ENCODE measurements at places on chromosomes 2 and 18. TPM values are rescaled to one million over a fixed set of nuclear protein-coding genes. Genes with fewer than 3 reads are reported as not detected.
A peak's percentile ranks its signal among the peaks of the same experiment; 100 is the strongest.

DNA sequence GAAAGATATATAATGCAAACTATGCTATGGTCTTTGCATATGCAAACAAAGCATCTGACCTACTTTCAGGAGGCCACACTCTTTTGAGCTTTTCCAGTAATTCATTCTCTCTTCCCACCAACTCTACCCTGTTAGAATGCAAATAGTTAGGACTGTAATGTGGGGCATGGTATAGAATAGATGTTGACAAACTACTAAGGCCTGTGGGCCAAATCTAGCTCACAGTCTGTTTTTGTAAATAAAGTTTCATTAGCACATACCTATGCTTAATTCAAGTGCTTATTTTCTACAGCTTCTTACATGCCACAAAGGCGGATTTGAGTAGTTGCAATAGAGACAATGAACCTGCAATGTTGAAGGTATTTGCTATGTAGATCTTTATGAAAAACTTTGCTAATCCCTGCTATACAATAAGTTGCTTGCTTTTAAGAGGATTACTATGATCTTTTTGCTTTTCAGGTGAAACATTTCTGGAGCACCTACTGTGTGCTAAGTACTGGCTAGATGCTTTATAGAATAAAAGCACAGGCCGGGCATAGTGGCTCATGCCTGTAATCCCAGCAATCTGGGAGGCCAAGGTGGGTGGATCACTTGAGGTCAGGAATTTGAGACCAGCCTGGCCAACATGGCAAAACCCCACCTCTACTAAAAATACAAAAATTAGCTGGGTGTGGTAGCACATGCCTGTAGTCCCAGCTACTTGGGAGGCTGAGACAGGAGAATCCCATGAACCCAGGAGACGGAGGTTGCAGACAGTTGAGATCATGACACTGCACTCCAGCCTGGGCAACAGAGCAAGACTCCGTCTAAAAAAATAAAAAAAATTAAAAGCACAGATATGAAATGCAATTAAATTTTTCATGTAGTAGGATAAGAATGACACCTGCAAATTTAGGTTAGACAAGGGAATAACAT is 267.8 kb downstream of the DPP10 start:
- no peaks in the 10 kb centered on the region for H3K36me3 ChIP-seq
- no peak for DNase-seq
- no peak overlapping the region for H3K4me3 ChIP-seq
- no peaks in the 10 kb centered on the region for H3K27me3 ChIP-seq
- no peaks in the 10 kb centered on the region for H3K4me1 ChIP-seq
- H3K27ac ChIP-seq: no peak overlapping the region

DNA sequence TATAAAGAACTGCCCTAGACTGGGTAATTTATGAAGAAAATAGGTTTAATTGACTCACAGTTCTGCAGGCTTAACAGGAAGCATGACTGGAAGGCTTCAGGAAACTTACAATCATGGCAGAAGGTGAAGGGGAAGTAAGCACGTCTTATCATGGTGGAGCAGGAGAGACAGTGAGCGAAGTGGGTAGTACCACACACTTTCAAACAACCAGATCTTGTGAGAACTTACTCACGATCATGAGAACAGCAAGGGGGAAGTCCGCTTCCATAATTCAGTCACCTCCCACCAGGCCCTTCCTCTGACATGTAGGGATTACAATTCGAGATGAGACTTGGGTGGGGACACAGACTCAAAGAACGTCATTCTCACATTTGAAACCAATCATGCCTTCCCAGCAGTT is 260.1 kb upstream of the FAM98A start:
- no peaks in the 10 kb centered on the region for H3K36me3 ChIP-seq
- H3K4me3 ChIP-seq: no peak overlapping the region
- no peaks in the 10 kb centered on the region for H3K27me3 ChIP-seq
- H3K4me1 ChIP-seq: no peaks in the 10 kb centered on the region

DNA sequence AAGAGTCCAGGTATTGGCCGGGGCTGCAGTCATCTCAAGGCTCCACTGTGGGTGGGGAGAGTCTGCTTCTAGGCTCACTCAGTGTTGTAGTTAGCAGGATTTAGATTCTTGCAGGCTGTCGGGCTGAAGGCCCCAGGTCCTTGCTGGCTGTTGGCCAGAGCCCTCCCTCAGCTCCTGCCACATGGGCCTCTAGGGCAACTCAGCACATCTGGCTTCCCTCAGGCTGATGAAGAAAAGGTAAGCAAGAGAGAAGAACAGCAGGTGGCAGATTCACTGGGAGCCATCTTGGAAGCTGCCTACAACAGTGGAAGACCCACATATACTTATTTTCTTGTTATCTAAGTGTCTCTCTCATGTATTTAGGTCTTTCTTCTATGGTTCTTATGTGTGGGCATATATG is 4.3 kb downstream of the MRPS9 start:
- DNase-seq: no peak
- H3K27ac ChIP-seq: no peak overlapping the region
- no peak overlapping the region for H3K4me3 ChIP-seq

DNA sequence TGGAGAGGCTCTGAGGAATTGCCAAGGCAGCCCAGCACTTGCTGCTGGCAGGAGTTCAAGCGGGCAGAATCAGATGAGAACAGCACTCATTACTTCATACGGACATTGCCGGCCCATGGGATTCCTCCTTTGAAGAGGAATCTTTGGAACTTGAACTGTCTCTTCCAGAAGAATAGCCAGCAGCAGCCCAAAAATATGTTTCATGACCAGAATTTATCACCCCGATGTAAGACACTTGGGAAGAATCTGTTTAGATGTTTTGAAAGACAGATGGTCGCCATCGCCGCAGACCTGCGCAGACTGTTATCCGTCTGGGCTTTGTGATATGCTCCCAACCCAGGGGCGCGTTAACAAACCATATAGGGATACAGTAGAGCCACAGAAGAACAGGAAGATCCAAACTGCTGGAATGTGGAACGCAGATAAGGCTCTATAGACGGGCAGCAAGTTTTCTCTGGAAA is 3.7 kb upstream of the ADI1 start:
- H3K36me3 ChIP-seq: no peaks in the 10 kb centered on the region
- DNase-seq: no peak
- H3K4me1 ChIP-seq: peaks cover 34% of the 10 kb centered on the region

DNA sequence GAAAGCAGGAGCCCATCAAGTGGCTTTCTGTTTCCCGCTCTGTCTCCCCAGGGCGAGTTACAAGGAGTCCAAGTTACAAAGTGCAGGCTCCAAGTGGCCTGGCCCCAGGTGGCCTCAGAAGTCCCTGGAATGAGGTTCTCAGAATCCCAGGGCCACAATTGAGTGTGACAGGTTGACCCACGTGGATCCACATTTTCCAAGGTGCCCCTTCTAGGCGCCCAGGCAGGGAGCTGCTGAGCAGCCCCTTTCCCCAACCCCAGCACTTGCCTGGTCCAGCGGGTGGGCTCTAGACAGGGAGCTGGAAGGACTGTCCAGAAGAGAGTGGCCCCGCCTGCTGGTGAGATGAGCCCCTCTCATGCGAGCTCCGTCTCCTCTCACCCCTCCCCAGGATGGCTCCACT is 253.4 kb downstream of the CYP26B1 start:
- no peaks in the 10 kb centered on the region for H3K36me3 ChIP-seq
- no peak overlapping the region for H3K27ac ChIP-seq
- H3K4me3 ChIP-seq: no peak overlapping the region
- H3K4me1 ChIP-seq: no peaks in the 10 kb centered on the region

DNA sequence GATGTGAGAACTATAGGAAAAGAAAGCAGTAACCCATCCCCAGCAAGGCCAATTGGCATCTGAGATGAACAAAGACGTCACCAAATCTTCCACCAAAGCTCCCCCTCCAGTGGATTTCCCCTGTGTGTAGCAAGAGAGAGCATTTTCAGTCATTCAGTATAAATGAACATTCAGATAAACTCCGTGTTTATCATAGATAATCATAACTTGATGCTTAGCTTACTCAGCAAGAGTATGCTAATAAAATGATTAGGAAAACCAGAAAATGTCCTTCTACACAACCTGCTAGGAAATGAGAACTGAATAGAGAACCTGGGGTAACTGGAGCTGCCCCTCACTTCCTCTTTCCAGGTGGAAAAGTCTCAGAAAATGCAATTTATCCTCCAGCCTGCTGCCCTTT is 198.0 kb upstream of the CCDC150 start:
- peaks cover 14% of the 10 kb centered on the region for H3K4me1 ChIP-seq
- no peak overlapping the region for H3K27ac ChIP-seq
- no peaks in the 10 kb centered on the region for H3K36me3 ChIP-seq
- no peaks in the 10 kb centered on the region for H3K27me3 ChIP-seq

DNA sequence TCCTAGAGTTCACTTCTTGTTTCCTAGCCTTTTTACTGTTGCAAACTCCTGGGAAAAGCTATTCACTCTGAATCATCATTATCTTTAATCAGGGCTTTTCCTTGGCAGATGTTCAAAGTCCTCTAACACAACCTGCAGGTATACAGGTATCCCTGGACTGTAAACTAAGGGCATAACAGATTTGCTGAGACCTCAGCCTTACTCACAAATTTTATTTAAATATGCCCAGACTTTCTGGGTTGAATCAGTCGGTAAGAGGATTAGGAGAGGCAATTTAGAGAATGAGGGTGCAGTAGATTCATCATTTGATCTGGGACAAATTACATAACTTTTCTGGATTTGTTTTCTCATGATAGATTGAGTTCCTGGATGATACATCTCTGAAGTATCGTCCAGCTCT is 217.8 kb upstream of the STON1 start:
- H3K4me1 ChIP-seq: peaks cover 14% of the 10 kb centered on the region
- DNase-seq: no peak
- H3K27me3 ChIP-seq: no peaks in the 10 kb centered on the region
- H3K36me3 ChIP-seq: no peaks in the 10 kb centered on the region
- H3K27ac ChIP-seq: no peak overlapping the region
- no peak overlapping the region for H3K4me3 ChIP-seq

DNA sequence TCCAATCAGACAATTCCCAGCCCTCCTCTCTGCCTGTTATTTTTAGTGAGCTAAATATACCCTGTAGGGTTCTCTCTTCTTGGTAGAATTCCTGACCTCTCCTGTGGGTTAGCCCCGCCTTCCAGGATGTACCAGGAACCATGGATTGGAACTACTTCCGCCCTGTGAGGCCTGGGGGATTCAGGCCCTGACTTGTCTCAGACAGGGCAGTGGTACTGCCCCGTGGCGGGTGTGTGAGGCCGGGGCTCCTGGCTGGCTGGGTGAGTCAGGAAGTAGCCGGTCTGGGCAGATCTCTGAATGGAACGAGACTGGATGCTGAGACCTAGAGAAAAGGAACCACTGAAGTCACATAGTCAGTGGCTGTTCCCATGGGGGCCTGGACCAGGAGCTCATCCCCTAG is 50.5 kb downstream of the DYSF start:
- no peak for DNase-seq
- H3K27me3 ChIP-seq: no peaks in the 10 kb centered on the region
- no peak overlapping the region for H3K4me3 ChIP-seq
- peaks cover 32% of the 10 kb centered on the region for H3K4me1 ChIP-seq
- H3K36me3 ChIP-seq: peaks cover 8% of the 10 kb centered on the region

- H3K36me3 ChIP-seq: no peaks in the 10 kb centered on the region
- no peak overlapping the region for H3K4me3 ChIP-seq
- DNase-seq: peak; percentile 73
- no peak overlapping the region for H3K27ac ChIP-seq
- peaks cover 10% of the 10 kb centered on the region for H3K4me1 ChIP-seq
Observed at GRCh38 chr2:11495844-11496681, 30.1 kb upstream of the E2F6 start.

DNA sequence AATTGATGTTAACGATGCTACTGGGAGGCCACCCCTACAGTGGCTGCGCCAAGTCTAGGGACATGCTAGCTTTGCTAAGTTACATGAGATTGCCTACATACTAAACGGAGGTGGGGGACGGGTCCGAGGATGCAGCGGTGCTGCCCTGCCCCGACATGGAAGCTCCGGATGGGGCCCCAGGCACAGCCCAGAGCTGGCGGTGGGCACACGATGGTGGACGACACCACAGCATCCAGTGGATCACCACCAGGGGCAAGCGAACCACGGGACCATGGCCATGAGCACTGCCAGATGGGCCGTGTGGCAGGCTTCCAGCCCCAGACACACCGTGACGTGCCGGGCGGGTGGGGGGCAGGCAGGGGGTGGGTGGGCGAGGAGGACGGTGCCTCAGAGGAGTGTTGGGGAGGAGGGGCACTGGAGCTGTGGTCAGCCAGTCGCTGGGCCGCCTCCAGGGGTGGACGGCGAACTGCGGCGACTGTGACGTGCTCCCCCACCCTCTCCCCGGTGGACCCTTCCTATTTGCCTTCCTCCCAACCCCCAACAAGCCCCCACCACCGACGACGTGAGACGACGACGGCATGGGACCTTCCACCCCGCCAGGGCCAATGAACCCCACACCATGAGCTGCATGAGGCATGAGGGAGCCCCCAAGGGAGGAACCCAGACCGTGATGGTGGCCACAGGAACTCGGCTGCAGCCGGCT is 90.6 kb upstream of the ANKRD30BL start:
- no peaks in the 10 kb centered on the region for H3K36me3 ChIP-seq
- no peak overlapping the region for H3K4me3 ChIP-seq
- H3K4me1 ChIP-seq: no peaks in the 10 kb centered on the region
- peak; percentile 83 for DNase-seq
- no peaks in the 10 kb centered on the region for H3K27me3 ChIP-seq

- peaks cover 42% of the 10 kb centered on the region for H3K4me1 ChIP-seq
- DNase-seq: no peak
- H3K4me3 ChIP-seq: no peak overlapping the region
- H3K36me3 ChIP-seq: peaks cover 69% of the 10 kb centered on the region
Observed at GRCh38 chr2:159996792-159997546, 65.4 kb downstream of the PLA2R1 start.

GRCh38 chr2:9762941-9763340 is 80.3 kb upstream of the TAF1B start:
- H3K27me3 ChIP-seq: peaks cover 11% of the 10 kb centered on the region
- no peaks in the 10 kb centered on the region for H3K36me3 ChIP-seq
- no peak for DNase-seq
- H3K4me3 ChIP-seq: no peak overlapping the region
- H3K27ac ChIP-seq: no peak overlapping the region

GRCh38 chr2:28745876-28746275 is 5.8 kb upstream of the PPP1CB start:
- no peaks in the 10 kb centered on the region for H3K36me3 ChIP-seq
- H3K4me3 ChIP-seq: no peak overlapping the region
- no peaks in the 10 kb centered on the region for H3K27me3 ChIP-seq
- no peak for DNase-seq
- H3K27ac ChIP-seq: no peak overlapping the region
- peaks cover 19% of the 10 kb centered on the region for H3K4me1 ChIP-seq

GRCh38 chr18:78782951-78783563 is 196.6 kb upstream of the SALL3 start:
- H3K4me3 ChIP-seq: no peak overlapping the region
- DNase-seq: no peak
- H3K4me1 ChIP-seq: no peaks in the 10 kb centered on the region
- H3K27ac ChIP-seq: no peak overlapping the region

GRCh38 chr2:157971702-157972101 is 95.6 kb upstream of the ACVR1 start:
- H3K27me3 ChIP-seq: peaks cover 35% of the 10 kb centered on the region
- H3K27ac ChIP-seq: peak overlapping the region; percentile 21
- DNase-seq: no peak
- H3K36me3 ChIP-seq: no peaks in the 10 kb centered on the region
- no peak overlapping the region for H3K4me3 ChIP-seq
- H3K4me1 ChIP-seq: peaks cover 8% of the 10 kb centered on the region

Gene SH2D6
- 1.6 TPM for total RNA-seq

Gene BMP10
- total RNA-seq: not detected

Gene TMEFF2
- total RNA-seq: 46.8 TPM

Gene COBLL1
- total RNA-seq: 8.9 TPM

Gene SOX11
- 71.7 TPM for total RNA-seq

Gene B3GNT7
- total RNA-seq: 1.5 TPM

Gene VWA3B
- total RNA-seq: not detected

Gene CIB4
- total RNA-seq: not detected

Gene GULP1
- 36.7 TPM for total RNA-seq

Gene EN1
- not detected for total RNA-seq

Gene HOXD11
- total RNA-seq: not detected

Gene IL1R2
- not detected for total RNA-seq

Gene SGO2
- total RNA-seq: 5.7 TPM

Gene TUBA3E
- total RNA-seq: not detected

All from osteocyte (in vitro differentiated cells).